ENCODE measurements at places on chromosomes 6 and 20.

DNA sequence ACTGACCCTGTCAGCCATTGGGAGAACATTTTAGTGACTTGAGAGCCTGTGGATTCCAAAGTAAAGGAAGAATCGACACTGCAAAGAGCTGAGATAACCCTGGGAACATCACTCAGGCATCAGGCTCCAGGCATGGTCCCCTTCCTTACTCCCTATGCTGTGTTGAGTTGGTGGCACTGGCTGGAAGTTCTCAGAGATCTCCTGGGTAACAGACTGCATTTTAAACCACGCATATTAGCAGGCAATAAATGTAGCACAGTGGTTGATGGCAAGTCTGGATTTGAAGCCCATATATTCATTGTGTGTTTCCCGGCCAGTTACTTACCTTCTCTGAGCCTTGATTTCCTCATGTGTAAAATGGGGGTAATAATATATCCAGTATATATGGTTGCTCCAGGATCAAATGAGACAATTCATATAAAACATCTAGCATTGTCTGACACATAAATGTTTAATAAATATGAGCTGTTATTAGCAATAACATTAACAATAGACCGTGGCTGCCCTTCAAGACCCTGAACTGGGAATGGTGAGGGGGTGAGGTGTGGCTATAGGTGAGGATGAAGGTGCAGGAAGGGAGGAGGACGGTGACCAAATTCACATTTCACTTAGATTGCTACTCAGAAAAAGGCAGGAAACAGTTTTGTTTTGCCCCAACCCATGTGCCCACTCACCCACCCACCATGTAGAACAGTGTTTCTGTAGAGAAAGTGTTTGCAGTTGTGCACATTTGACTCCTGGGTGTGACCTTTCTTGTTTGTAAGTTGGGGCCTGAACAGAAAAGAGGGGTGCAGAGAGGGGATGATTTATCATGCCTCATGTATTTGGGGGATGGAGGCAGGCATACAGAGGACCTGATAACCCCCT lies 2.1 kb downstream of the PLCG1 start:
- no peak for DNase-seq

DNA sequence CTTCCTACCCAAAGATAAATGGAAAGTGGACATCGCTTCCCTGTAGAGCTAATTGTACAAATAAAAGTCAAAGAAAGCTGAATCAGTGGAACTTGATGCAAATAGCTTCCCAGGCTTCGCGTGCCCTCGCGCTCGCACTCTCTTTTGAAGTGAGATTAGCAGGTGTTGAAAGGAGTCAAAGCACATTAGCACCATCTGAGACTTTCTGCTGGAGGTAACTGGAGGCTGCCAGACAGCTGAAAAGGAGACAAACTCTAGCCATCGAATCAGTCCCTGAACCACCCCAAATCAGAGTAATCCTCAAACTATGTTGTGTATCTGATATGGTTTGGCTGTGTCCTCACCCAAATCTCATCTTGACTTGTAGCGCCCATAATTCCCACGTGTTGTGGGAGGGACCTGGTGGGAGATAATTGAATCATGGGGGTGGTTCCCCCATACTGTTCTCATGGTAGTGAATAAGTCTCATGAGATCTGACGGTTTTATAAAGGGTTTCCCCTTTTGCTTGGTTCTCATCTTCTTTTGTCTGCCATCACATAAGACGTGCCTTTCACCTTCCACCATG lies 23.7 kb downstream of the SULF2 start:
- DNase-seq: no peak

- DNase-seq: no peak
Measured at GRCh38 chr6:163698086-163698485, 283.6 kb downstream of the QKI start.

GRCh38 chr6:106281088-106281487 lies 44.5 kb downstream of the ATG5 start:
- DNase-seq: no peak

- no peak for DNase-seq
Measured at GRCh38 chr6:98292810-98293209, 541.6 kb upstream of the POU3F2 start.

DNA sequence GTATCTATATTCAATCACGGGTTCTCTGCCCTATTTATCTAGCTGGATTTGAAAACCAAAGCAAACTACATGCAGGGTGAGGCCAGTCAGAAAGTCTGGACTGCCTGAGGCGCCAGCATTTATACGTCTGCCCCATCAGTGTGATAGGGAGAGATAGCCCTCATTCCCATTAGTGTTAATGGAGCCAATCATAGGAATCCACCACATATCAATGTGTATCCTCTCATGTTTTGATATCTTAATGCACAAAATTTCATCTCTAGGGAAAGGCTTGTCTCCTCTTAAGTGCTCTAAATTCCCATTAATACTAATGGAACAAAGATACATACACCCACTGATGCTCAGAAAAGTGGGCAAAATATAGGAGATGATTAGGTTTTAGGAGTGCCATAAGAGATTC lies 376.2 kb downstream of the BTBD3 start:
- DNase-seq: no peak

DNA sequence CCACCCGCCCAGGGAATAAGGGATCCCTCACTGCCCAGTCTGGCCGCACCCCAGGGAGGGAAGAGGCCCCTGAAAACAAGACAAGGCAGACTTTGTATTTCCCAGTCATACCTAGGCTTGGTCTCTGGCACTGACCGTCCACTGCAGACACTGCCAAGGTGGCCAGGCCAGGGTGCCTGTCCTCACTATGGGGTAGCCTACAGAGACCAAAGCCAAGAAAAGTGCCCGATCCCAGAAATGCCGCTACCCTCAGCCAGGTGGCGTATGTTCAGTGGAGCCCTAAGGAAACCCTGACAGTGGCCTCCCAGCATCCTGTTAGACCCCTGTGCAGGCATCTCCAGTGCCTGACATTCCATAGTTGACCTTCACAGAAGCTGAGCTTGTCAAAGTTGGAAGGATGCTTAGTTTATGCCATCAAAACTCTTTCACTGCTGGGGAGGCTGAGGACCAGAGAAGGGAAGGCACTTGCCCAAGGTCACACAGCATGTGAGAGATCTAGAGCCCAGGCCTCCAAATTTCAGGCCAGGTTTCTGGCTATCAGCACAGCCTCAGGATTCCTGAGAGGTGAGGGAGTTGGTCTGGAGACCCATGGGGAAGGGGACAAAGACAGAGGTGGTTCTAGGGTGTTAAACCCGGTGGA lies 2.5 kb downstream of the SCRT2 start:
- DNase-seq: no peak

GRCh38 chr6:137711972-137712371 lies 155.1 kb upstream of the TNFAIP3 start:
- no peak for DNase-seq

DNA sequence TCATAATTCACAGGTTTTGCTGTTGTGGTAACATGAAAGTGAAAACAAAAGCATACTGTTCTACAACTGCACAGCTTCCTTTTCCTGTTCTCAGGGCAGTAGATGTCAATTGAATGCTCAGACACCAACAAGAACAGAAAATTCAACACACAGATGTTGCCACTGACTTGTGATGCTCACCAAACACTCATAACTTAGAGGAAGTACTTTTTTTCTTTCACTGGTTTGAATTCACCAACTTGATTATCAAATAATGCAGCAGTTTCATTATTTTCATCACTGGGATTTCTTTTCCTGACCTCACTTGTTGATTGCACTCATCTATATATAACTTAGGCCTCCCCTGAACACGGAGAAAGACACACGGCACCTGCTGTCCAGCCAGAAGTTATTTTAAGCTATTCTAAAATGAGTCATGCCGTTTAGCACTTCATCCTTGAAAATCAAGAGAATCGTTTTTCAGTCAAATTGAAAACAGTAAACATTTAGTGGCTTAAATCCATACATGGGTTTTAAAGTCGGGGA lies 949 bp downstream of the TXLNB start:
- DNase-seq: no peak

- peak; percentile 38 for DNase-seq
Measured at GRCh38 chr20:3071610-3072529, at the start of gene OXT. OXT (plus strand) TSS chr20:3071620; CDS start chr20:3071656, 36 bp downstream.

Data from stimulated activated CD8-positive, alpha-beta memory T cell treated with anti-CD3 and anti-CD28 coated beads, Interleukin-4, amount 100 ng/mL, for 1 hour (primary cell).